ENCODE measurements at places on chromosomes 12 and 14.

DNA sequence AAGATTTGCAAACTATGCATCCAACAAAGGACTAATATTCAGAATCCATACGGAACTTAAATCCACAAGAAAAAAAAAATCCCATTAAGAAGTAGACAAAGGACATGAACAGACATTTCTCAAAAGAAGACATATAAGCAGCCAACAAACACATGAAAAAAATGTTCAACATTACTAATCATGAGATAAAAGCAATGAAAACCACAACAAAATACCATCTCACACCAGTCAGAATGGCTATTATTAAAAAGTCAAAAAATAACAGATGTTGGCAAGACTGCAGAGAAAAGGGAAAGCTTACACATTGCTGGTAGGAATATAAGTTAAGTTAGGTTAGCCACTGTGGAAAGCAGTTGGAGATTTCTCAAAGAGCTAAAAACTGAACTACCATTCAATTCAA lies 16.2 kb downstream of the CDK17 start:
- no peak for DNase-seq

GRCh38 chr12:31880340-31880739 lies 78.9 kb upstream of the RESF1 start:
- no peak for DNase-seq

- no peak for DNase-seq
These were observed 1.1 kb downstream of the CKB start for GRCh38 chr14:103521438-103521950.

DNA sequence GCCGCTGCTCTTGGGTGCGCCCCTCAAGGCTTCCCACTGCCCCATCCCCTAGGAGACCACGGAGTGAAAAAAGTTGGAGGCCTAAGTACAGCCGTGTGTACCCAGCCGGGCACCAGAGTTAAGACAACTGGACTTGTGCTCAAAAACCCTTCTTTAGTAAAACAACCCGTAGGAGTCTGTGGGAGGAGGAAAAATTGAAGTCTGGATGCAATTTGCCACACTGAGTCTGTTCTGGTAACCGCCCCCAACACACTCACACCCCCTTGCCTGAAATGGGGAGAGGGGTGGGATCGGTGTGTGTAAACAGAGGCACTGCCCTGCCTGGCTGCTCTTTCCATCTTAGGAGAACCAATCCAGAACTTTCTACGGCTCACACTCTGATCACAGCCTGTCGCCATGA lies 41.7 kb downstream of the DPF3 start:
- DNase-seq: no peak

- DNase-seq: no peak
These were observed 58.6 kb downstream of the SLC38A1 start for GRCh38 chr12:46209914-46210872.

- no peak for DNase-seq
These were observed 30.4 kb upstream of the CISTR start for GRCh38 chr12:53782093-53782703.

DNA sequence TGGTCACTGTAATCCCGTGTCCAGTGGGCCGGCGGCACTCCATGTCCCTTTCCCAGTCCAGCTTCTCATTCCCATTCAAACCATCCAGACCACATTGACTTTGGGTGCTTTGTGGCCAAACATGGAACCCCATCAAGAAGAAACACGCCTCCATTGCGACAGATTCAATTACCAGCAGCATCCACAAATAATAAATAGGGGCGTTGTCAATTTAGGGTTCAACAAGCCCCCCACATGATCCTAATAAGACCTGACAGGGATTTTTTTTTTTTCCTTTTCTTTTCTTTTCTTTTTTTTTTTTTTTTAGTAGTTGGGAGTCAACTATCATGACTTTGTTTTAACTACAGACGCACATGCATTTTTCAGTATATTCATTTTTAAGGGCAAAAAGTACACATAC lies 149.4 kb downstream of the DICER1 start:
- no peak for DNase-seq

GRCh38 chr14:30710876-30711275 lies 88.8 kb downstream of the SCFD1 start:
- DNase-seq: no peak

GRCh38 chr12:46370380-46370734 lies 2.2 kb downstream of the SLC38A2 start:
- no peak for DNase-seq

- peak; percentile 37 for DNase-seq
These were observed 37.0 kb downstream of the RASAL1 start for GRCh38 chr12:113098441-113099028.

DNA sequence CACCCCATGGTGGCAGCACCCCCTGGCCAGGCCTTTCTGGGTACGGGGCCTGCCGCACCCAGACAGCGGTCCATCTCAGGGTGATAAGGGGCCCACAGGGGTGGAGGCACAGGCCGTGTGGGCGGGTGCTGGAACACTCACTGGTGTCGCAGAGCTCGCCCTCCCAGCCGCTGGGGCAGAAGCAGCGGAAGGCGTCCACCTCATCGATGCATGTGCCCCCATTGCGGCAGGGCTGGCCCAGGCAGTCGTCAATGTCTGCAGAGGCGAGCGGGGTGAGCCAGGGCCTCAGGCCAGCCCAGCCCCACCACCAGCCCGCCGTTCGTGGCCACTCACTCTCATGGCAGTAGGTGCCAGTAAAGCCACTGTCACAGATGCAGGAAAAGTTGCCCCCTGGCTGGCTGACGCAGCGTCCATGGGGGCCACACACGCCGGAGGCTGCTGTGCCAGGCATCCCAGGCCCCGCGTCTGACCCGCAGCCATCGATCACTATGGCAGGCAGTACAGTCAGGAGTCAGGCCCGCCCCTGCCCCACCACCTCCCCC lies 19.9 kb downstream of the JAG2 start:
- no peak for DNase-seq

DNA sequence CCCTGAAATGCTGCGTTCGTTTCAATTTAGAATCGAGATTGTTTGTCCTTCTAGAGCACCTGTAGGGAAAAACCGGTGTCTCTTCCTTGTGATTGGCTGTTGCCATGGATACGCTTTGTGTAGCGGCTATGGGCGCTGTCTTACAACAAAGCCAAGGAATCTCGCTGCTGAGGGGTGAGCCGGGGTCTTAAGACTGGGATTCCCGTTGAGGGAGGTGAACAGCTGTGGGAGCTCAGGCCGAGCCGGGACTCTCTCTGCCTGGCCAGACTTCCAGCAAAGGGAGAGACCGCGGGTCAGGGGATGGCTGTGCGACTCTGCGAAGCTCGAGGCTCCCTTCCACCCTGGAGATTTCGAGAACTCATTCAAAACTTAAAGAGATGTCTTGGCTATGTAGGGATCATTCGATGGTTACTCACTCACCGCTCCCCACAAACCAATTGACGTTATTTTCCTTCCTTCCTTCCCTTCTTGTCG lies at the start of the genes LRRIQ1 and TSPAN19:
TSS of gene LRRIQ1 (plus strand) at position 118 of the 474 bp plus-strand sequence. CDS start 1,826 bp downstream, outside the sequence.
TSS of gene TSPAN19 (minus strand) at position 44 of the 474 bp plus-strand sequence. CDS start 6,331 bp downstream, outside the sequence.
- peak; percentile 81 for DNase-seq

- no peak for DNase-seq
These were observed 64.7 kb downstream of the CLMN start for GRCh38 chr14:95255013-95255412.

DNA sequence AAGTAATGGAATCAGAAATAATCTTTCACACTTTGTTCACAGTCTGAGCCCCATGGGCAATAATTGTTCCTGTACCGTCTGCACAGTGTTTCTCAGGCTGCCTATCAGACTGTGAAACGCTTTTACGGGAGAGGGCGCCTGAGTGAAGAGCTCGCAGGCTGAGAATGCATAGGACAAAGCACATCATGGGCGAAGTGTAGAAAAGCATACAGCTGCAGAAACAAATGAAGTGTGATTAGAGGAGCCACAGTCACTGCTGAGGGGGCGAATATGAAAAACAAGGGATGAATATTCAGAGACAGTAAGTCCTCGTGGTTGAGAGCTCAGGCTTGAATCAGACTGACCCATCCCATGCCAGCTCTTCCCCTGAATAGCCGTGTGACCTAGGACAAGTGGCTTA lies 438.4 kb upstream of the DCN start:
- DNase-seq: no peak

DNA sequence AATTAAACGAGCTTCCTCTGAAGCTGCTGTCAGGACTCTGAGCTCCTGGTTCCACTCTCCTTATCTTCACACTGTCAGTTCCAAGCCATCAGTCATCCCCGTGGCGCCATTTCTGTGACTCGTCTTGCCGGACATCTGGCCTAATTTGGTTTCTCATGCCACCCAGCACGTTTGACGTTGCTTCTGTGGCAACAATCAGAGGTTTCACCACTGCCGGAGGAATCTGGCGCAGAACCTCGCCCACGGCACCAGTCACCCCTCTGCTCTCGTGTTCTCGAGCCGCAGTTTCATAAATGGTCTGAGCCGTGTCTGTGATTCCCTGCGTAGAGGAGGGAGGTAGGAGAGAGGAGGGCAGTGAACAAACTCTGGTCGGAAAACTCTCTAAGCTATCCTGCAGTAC lies 29.7 kb downstream of the BDKRB1 start:
- DNase-seq: no peak

GRCh38 chr14:58151133-58152013 lies 640 bp downstream of the ARMH4 start:
- no peak for DNase-seq

DNA sequence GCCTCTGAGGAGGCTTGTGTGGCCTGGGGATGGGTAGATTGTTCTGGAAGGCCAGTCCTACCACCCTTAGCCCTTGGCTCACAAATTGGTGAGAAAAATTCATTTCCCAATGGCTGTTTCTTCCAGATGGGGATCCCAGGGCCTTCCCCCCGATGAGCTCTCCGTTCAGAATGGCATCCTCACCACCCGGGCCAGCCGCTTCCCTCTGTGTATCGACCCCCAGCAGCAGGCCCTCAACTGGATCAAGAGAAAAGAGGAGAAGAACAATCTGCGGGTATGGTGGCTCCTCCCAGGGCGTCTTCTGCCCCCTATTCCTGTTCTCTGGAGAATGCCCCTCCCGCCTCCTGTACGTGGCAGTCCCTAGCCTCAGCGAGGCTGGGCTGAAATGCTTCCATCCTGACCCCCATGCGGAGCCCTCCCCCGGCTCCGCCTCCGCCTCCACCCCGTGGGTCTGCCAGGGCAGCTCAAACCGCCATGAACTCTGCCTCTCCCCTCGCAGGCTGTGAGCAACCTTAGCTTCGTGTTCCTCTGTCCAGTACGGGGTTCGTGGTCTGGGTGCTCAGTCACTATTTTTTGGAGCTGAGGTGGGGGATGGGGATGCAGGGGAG lies 57.8 kb downstream of the CCDC92 start:
- DNase-seq: no peak

DNA sequence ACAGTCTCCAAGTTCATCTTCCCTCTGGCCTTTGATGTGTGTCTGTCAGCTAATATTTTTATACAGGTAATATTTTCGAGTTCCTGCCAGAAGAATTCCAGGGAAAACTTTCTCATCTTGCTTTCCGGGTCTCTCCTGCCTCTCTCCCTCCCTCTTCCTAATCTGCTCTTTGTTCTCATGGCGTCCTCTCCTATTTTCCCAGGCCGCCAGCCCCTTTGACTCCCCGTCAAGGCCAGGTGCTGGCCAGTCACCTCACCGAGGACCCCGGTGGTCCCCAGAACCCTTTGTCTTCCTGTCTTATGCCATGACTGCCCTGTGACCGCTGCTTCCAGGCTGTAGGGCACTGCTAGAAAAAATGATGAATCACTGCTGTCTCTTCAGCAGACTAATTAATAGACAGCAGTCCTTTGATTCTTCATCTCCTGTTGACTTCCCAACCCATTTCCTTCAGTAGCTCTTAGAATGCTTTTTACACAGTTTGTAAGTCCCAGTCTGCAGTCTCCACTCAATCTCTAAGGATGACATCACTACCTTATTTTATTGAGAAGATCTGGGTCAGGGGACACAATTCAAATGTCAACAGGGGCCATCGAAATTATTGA lies 40.7 kb downstream of the PPFIBP1 start:
- no peak for DNase-seq

DNA sequence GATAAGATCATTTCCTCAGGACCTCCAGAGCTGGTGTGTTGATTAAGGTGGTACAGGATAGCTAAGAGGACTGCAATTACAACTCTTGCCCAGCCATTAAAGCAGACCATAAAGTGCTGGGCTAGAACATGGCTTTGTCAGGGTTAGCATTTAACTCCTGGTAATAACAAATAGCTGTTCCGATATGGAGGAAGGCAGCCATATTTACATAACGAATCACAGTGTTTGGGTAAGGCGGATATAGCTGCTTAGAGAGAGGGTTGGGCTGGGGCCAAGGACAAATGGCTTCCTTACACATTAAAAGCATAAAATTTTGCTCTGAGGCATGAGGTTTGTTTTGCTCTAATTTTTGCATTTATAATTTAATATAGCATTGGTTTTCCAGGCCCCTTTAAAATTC lies 297.7 kb upstream of the DDHD1 start:
- DNase-seq: no peak

DNA sequence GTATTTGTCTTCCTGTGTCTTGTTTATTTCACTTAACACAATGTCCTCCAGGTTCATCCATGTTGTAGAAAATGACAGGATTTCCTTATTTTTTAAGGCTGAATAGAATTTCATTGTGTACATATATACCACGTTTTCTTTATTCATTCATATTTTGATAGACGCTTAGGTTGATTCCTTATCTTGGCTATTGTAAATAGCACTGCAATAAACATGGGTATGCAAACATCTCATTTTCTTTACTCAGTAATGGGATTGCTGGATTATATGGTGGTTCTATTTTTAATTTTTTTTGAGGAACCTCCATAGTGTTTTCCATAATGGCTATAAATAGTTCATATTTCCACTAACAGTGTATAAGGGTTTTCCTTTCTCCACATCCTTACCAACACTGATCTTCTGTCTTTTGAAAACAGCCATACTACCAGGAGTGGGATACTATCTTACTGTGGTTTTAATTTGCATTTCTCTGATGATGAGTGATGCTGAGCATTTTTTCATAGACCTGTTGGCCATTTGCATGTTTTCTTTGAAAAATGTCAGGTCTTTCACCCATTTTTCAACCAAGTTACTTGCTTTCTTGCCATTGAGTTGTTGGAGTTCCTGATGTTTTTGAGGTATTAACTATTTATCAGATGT lies 32.8 kb downstream of the DUSP16 start:
- no peak for DNase-seq

DNA sequence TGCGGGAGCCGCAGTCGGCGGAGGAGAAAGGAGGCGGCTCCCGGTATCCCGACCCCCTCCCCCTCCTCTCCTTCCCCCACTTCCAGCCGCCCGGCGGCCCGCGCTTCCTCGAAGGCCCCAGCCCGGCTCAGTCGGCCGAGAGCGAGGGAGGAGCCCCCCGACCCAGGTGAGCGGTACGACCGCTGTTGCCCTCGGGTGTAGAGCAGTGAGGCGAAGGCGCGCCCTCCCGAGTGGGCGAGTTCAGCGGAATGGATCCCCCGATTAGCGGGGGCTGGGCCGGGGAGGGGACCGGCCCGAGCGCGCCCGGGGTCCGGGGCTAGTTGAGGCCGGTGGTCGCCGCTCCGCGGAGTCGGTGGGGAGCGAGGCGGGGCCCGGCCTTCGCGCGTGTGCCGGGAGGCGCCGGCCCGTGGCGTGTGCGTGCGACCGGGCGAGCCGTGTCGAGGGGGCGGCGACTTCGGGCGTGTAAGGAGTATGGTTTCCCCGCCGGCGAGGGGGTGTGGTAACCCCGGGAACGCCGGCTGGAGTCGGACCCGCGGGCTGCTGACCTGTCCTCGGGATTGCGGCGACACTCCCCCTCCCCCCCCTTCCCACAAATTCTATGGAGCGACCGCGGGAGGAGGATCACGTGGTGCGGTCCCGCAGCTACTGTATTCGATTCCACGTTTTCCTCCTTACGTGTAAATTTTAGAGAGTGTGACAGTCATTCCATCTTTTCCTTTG lies 501 bp downstream of the RIMKLB start:
- DNase-seq: no peak

Measured in amniotic stem cell (primary cell).